ENCODE measurements at places on chromosomes 13 and 19.
A peak's percentile ranks its signal among the peaks of the same experiment; 100 is the strongest.

DNA sequence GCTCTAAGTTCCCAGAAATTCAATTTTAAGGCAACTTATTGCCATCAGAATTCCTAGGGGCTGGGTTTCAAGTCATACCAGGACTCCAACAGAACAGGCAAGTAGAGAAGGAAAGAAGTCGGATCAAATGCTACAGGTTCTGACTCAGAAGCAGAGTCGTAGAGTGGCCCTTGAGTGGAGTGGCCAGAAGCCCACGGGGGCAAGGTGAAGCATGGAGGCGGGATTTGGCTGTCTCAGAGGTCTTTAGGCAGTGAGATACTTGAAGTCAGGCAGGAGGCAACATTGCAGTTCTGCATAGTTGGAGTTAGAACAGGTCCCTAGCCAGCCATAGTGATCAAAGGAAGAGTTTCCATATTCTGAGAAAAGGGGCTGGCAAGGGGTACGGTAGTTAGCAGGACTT is 111.6 kb downstream of the NHLRC3 start:
- no peak for DNase-seq

GRCh38 chr13:41259875-41260501 is 3.4 kb downstream of the MTRF1 start:
- DNase-seq, result no peak

- peak; percentile 26 for DNase-seq
Measured at GRCh38 chr13:19888799-19889198, 25.4 kb upstream of the ZMYM5 start.

DNA sequence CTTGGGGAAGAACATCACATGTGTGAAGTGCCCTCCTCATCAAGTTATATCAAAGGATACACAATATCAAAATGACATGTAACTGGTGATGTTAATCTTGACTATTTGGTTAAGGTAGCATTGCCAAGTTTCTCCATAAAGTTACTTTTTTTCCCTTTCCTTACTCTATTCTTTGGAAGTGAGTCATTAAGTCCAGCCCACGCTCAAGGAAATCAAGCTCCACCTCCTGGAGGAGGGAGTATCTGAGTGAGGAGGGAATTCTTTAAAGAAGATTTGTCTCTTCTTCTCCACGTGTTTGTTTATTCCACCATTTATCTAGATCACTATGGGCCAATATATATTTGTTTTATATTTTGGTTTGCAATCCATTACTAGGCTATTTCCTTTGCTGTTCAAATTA is 33.6 kb upstream of the FNDC3A start:
- no peak for DNase-seq

DNA sequence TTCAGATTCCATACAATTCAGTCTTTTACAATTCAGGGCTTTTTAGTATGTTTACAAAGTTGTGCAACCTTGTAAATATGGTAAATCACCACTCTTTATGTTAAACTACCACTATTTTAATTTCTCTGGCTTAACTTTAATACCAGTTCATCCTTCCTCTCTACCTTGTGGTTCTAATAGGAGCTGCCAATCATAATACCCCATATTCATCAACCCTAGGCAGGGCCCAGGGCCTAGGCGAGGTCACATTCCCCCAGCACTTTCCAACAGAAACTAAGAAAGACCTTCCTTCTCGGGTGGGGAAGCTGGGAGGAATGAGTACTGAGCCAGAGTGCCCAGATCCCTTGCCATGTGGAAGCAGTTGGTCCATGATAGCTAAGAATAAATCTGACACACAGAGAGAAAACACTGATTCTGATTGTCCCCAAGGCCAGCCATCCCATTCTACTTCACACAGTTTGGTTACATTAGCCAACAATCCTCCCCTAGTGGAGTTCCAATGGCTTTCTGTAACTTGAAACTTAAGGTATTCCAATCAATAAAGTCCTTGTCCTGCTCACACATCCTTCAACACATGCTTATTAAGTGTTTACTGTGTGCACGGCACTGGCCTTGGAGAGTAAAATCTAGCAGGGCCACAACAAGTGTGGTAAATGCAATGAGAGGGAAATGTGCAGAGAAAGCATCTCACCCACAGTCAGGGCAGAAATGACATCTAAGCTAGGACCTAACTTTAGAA is 76.8 kb downstream of the NUFIP1 start:
- no peak for DNase-seq

DNA sequence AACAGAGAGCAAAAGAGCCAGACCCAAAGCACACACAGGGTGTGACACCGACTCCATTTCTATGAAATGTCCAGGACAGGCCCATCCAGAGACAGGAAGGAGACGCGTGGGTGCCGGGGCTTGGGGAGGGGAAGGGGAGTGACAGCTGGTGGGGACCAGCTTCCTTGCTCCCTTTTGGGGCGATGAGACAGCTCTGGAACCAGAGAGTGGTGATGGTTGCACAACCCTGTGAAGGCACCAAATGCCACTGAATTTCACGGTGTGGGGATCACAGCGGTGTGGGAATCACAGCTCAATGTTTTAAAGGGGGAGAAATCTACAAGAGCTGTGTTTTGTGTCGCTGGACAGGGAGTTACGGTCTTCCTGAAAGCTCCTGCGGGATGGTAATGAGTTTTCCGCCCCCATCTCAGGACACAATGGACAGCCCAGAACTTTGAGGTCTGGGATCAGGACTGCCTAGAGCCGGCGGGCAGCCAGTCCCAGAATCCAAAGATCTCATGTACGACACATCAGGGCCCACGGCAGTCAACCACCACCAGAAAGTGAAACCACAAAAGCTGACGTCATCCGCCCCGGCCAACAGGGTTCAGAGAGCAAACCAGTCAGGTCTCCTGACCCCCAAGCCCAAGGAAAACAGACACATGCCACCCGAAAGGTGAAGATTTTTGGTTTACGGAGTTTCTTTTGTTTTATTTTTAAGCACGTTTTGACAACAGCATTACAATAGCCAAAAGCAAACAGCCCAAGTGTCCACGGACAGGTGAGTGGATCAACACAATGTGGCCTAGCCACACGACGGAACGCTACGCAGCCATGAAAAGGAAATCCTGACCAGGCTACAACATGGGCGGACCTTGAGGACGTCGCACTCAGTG is 7.3 kb downstream of the SGTA start:
- DNase-seq, result peak; percentile 69

DNA sequence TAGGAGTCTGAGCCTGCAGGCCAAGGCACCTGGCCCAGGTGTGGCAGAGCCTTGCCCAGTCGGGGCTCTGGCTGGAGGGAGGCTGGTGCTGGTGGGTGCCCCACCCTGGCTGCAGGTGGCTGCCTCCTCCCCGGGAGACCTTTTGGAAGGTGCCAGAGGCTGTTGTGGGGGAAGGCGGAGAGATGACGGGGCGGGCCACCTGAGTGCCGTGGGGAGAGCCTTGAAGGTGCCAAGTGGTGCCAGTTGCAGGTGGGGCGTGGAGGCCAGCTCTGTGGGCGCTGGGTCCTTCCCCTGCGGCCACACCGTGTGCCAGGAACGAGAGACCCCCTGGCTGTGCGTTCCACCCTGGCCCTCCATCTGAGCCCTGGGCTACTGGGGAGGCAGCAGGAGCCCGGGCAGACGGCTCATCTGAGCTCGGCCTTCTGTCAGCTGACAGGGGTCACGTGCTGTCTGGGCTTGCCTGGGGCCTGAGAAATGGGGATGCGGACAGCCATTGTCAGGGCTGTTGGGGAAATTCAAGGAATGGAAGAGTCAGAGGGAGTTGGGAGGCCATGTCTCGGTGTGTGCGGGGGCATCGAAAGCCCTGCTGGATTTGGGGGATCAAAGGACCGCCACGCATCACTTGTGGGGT is 20.9 kb downstream of the CEBPA start:
- DNase-seq, result no peak

- DNase-seq, result peak; percentile 20
Measured at GRCh38 chr13:28376604-28377003, 118.3 kb downstream of the FLT1 start.

- DNase-seq, result peak; percentile 94
Measured at GRCh38 chr19:40609561-40610395, 8.6 kb downstream of the LTBP4 start.

GRCh38 chr19:48881741-48882657 is 9.8 kb downstream of the PPP1R15A start:
- peak; percentile 62 for DNase-seq

- DNase-seq, result no peak
Measured at GRCh38 chr13:49213997-49214916, 5.9 kb upstream of the MLNR start.

GRCh38 chr13:88124142-88124541 is 453.0 kb downstream of the SLITRK5 start:
- DNase-seq, result no peak

DNA sequence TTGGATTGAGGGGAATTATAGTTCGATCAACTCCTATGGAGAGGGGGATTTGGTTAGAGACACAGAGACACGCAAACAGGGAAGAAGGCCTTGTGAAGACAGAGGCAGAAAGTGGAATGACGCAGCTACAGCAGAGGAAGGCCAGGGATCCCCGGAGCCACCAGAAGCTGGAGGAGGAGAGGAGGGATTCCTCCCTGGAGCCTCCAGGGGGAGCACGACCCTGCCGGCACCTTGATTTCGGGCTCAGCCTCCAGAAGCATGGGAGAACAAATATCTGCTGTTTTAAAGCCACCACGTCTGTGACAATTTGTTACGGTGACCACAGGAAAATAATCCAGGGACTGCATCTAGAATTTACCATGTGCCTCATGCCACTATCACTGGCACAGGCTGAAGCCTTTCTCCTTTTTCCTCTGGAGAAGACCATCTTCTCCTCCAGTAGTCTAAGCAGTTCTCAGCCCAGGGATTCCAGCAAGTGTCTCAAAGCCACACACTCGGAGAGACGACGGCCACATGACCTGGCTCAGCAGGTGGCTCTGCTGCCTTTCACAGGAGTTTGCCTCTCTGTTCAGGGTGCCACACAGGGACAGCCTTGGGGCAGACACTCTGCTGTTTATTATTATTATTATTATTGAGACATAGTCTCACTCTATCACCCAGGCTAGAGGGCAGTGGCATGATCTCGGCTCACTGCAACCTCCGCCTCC is 39.9 kb upstream of the CCNE1 start:
- DNase-seq, result peak; percentile 56

- DNase-seq, result no peak
Measured at GRCh38 chr19:54041969-54042606, 21.6 kb downstream of the VSTM1 start.

- no peak for DNase-seq
Measured at GRCh38 chr13:80276371-80277289, 64.3 kb downstream of the SPRY2 start.

DNA sequence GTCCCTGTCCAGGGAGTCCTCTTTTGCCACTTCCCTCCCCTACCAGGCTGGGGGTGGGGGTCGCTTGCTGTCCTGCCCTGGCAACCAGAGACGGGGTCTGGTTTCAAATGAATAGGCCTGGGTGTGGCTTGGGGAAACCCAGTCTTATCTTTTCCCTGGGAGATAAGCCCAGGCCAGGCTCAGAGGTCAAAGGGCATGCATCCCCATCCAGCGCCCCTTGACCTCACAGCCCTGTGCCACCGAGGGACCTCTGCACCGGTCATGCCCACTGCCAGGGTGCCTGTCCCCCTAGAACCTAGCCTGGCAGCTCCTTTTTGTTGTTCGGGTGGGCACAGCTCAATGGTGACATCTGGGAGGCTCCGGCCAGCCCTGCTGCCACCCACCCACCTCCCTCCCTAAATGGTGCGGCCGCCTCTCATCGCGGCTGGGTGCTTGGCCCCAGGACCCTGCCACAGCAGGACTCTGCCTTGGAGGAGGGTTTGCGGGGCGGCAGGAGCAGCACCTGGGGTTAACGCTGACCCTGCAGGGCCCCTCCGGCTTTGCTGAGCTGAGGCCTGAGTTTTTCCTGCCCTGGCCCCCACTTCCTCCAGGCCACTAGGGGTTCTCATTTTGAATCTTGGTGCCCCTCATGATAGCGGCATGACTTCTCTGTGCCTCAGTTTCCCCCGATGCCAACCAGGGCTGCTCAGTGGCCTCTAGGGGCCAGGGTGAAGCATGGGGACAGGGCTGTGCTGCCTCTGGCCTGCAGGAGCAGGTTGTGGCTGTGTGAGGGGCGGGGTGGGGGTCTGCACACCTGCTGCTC is 2.9 kb upstream of the CERS1 start:
- no peak for DNase-seq

DNA sequence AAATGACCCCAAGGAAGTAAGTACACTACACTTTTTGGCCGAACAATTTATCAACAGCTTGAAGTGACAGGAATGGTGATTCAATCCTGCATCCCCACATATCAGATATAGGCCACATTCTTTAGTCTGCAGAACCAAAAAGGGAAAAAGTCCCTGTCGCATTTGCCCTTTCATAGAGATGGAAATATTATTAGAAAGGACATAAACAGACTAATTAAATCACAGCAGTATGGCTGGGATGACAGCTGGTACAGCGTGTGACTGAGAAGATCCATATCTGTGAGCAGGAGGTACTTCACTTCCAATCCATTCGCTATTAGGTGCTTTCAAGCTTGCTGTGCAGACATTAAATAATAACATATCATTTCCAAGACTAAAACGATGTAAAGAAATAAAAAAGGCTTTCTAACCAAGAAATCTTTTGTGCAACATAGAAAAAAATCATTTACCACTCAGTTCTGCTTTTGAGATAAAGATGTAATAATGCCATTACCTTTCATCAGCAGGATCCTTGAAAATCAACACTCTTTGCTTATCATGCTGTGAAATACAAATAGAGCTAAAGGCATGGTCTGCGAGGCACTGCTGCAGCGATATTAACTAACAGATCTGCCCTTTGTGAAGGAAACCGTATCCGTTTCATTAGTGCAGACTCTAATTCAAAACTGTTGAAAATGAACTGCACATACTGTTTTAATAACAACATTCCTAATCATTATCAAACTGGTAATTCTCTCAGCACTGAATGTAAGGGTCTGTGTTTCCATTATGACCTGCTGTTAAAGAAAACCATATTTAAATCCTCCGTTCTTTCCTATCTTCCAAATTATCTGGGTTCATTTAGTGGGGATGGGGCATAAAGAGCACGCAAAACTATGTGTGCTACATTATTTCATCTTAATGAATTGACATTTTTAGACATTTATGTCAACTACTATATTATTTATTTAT is 245.6 kb downstream of the DACH1 start:
- no peak for DNase-seq

GRCh38 chr13:41622432-41623429 is 165.4 kb downstream of the RGCC start:
- DNase-seq, result no peak

GRCh38 chr19:33767898-33768413 is 28.7 kb upstream of the KCTD15 start:
- peak; percentile 16 for DNase-seq

DNA sequence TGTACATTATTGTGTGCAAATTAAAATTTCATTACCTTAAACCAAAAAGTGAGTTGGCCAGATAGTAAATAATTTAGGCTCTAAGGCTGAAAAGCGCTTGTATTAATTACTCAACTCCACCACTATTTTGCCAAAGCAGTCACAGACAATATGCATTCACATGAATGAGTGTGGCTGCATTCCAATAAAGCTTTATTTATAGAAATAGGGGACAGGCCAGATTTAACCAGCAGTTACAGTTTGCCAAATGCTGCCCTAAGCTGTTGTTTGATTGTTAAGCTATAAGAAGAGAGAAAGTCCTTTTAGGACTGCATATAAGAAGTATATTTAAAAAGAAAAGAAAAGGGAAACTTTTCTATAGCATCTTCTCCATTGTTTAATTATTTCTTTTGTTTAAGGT is 342.6 kb downstream of the ITGBL1 start:
- no peak for DNase-seq
